ENCODE measurements at places on chromosomes 12 and 14.

- no peak for DNase-seq
Observed at GRCh38 chr12:11509326-11509725, 114.0 kb upstream of the PRB2 start.

- DNase-seq = no peak
Observed at GRCh38 chr14:42804141-42804540, 1197.5 kb downstream of the LRFN5 start.

- no peak for DNase-seq
Observed at GRCh38 chr14:53865711-53866110, 90.9 kb downstream of the BMP4 start.

GRCh38 chr12:38253778-38254177 lies 62.8 kb upstream of the ALG10B start:
- DNase-seq = no peak

- DNase-seq = no peak
Observed at GRCh38 chr12:14937689-14938088, 648 bp downstream of the ERP27 start.
